Osteocyte (in vitro differentiated cells): ENCODE measurements at places on chromosomes 16 and 17. TPM values are rescaled to one million over a fixed set of nuclear protein-coding genes. Genes with fewer than 3 reads are reported as not detected.
A peak's percentile ranks its signal among the peaks of the same experiment; 100 is the strongest.

DNA sequence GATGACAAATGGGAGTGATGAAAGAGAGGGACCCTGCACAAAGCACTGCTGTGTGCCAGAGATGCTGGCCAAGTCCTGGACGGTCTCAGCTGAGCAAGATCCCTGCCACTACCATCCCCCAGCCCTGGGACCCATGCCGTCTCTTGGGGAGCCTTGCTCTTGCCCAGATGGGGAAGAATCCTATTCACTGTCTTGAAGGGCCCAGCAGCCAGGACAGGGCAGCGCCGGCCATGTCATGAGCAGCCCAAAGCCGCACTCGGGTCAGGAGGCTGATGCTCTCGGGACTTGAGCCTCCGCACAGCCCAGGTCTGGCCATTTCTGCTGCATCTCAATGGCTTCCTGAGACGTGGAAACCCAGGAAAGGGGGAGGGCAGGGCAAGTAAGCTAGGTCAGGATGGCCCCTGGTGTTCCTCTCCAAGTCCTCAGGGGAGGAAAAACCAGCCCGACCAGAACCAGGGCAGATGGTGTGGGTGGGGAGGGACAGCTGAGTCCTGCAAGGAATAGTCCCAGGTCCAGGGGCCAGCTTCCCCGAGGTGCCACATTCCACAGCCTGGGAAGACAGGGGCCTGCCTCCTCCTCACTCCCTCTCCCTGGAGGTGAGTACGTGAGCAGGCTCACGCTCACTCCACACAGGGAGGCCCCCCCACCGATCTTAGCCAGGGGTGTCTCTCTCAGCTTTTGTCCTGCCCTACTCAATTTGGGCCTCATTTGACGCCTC is 7.8 kb upstream of the KRT19 start:
- H3K4me1 ChIP-seq: peaks cover 7% of the 10 kb centered on the region
- H3K27ac ChIP-seq: no peak overlapping the region
- DNase-seq: no peak
- no peak overlapping the region for H3K4me3 ChIP-seq
- no peaks in the 10 kb centered on the region for H3K36me3 ChIP-seq

- no peaks in the 10 kb centered on the region for H3K36me3 ChIP-seq
- H3K4me3 ChIP-seq: no peak overlapping the region
- peaks cover 16% of the 10 kb centered on the region for H3K27me3 ChIP-seq
- DNase-seq: no peak
- no peaks in the 10 kb centered on the region for H3K4me1 ChIP-seq
These were observed 6.5 kb upstream of the CARD14 start for GRCh38 chr17:80163336-80163735.

- no peak overlapping the region for H3K4me3 ChIP-seq
- H3K27me3 ChIP-seq: peaks cover 33% of the 10 kb centered on the region
- H3K27ac ChIP-seq: no peak overlapping the region
- no peaks in the 10 kb centered on the region for H3K4me1 ChIP-seq
These were observed 28.4 kb upstream of the STH start for GRCh38 chr17:45970659-45971058.

DNA sequence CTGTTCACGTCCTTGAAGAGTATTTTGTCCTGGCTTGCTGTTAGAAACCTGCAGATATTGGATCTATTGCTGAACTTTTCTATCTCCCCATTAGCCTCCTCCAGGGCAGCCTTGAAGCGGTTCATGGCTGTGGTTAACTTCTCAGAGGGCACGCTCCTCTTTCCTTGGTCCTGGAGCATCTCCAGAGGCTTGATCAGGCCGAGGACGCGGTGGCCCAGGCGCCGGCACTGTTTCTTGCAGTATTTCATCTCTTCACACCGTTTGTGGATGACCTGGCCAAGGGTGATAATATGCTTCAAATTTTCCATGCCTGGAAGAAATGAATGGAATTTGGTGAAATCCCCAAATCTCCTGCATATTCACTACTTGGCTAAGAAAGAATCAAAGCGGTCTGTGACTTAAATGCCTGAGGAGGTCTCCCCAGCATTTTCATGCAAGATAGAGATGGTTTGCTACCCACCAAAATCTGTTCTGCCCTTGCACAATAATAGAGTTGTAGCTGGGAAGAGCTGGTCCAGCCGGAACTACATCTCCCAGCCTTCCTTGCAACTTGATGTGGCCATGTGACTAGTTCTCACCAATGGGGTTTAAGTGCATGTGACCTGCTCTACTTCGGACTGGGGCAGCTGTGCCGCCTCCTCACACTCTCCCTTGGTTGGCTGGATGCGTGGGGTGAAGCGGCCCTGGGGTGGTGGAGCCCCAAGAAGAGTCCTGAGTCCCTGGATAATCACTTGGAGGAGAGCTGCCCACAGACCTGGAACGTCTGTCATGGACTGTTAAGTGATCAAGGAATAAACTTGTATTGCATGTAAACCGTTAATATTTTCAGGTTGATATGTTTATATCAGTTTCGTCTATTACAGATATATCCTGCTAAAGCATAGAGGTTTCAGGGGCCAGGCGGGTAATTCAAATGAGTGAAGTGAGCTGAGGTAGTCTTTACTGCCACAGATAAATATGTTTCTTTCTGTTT is 4.9 kb downstream of the MLKL start:
- peak overlapping the region; percentile 90 for H3K4me3 ChIP-seq
- DNase-seq: peak; percentile 87

GRCh38 chr17:28878158-28878910 is 19.2 kb downstream of the FLOT2 start:
- no peak overlapping the region for H3K27ac ChIP-seq
- H3K36me3 ChIP-seq: peaks cover 31% of the 10 kb centered on the region
- no peaks in the 10 kb centered on the region for H3K4me1 ChIP-seq
- no peak for DNase-seq
- H3K4me3 ChIP-seq: no peak overlapping the region

DNA sequence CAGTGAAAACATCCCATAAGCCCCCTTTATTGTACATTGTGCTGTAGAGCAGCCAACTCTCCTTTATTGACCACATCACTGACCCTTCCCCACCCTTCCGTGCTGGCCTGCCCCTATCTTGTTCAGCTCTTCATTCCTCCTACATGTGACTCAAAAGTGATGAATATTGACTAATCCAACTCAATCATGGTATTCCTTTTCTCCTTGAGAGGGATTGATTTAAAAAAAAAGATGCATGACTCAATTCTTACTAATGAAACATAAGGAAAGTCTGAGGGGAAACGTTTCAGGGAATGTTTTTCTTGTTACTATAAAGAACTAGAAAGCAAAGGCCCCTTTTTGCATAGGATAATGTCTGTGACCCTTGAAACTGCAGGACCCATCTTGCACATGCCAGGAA is 125.2 kb upstream of the SOX9 start:
- H3K4me1 ChIP-seq: no peaks in the 10 kb centered on the region
- H3K27me3 ChIP-seq: peaks cover 3% of the 10 kb centered on the region

GRCh38 chr17:18961634-18962493 is 9.9 kb downstream of the SLC5A10 start:
- no peak overlapping the region for H3K27ac ChIP-seq
- DNase-seq: no peak
- peaks cover 10% of the 10 kb centered on the region for H3K4me1 ChIP-seq
- no peak overlapping the region for H3K4me3 ChIP-seq
- no peaks in the 10 kb centered on the region for H3K36me3 ChIP-seq
- H3K27me3 ChIP-seq: no peaks in the 10 kb centered on the region

DNA sequence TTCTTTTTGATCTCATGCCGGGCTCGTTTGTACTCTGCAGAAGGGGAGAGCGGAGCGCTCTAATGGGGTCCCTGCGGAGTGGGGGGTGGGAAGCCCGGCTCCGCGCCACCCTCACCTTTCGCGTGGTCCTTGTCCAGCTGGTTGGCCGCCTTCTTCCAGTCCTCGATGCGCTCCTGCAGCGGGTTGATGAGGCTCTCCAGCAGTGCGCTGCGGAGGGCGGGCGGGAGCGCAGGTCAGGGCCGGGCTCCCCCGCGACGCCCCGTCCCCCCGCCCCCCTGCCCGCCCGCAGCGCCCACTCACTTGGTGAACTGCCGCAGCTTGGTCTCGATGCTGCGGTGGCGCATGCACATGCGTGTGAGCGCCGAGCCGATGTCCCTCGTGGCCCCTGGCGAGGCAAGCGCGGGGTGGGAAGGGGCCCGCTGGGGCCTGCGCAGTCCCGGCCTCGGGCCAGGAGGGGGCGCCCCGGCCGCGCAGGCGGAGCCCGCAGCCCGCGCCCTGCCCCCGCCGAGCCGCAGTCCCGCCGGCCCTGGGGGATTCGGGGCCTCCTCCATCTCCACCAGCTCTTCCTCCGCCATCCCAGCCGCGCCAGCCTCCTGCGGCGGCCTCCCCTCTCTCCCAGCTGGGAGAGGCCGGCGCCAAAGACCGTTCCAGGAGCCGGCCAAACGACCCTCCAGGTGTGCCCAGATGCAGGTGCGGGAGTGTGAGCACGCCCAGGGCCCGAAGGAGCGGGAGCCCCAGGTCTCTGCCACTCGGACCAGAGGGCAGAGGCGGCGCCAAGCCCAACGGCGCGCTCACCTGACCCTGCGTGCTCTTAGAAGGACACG is 6.0 kb downstream of the MTSS2 start:
- no peaks in the 10 kb centered on the region for H3K27me3 ChIP-seq
- DNase-seq: no peak
- peaks cover 26% of the 10 kb centered on the region for H3K36me3 ChIP-seq
- H3K4me3 ChIP-seq: no peak overlapping the region
- no peak overlapping the region for H3K27ac ChIP-seq

GRCh38 chr17:50267074-50267841 is 7.0 kb upstream of the TMEM92 start:
- H3K27me3 ChIP-seq: no peaks in the 10 kb centered on the region
- no peaks in the 10 kb centered on the region for H3K36me3 ChIP-seq
- H3K4me1 ChIP-seq: peaks cover 100% of the 10 kb centered on the region
- DNase-seq: no peak
- peak overlapping the region; percentile 67 for H3K4me3 ChIP-seq

GRCh38 chr16:85383836-85384832 is 229.0 kb upstream of the GSE1 start:
- no peak overlapping the region for H3K27ac ChIP-seq
- DNase-seq: no peak
- H3K36me3 ChIP-seq: no peaks in the 10 kb centered on the region
- peaks cover 7% of the 10 kb centered on the region for H3K4me1 ChIP-seq
- H3K4me3 ChIP-seq: no peak overlapping the region

- no peak overlapping the region for H3K4me3 ChIP-seq
- H3K36me3 ChIP-seq: peaks cover 5% of the 10 kb centered on the region
- peak overlapping the region; percentile 89 for H3K27ac ChIP-seq
- peaks cover 34% of the 10 kb centered on the region for H3K4me1 ChIP-seq
- no peaks in the 10 kb centered on the region for H3K27me3 ChIP-seq
- no peak for DNase-seq
These were observed 70.8 kb downstream of the NLK start for GRCh38 chr17:28113269-28113668.

DNA sequence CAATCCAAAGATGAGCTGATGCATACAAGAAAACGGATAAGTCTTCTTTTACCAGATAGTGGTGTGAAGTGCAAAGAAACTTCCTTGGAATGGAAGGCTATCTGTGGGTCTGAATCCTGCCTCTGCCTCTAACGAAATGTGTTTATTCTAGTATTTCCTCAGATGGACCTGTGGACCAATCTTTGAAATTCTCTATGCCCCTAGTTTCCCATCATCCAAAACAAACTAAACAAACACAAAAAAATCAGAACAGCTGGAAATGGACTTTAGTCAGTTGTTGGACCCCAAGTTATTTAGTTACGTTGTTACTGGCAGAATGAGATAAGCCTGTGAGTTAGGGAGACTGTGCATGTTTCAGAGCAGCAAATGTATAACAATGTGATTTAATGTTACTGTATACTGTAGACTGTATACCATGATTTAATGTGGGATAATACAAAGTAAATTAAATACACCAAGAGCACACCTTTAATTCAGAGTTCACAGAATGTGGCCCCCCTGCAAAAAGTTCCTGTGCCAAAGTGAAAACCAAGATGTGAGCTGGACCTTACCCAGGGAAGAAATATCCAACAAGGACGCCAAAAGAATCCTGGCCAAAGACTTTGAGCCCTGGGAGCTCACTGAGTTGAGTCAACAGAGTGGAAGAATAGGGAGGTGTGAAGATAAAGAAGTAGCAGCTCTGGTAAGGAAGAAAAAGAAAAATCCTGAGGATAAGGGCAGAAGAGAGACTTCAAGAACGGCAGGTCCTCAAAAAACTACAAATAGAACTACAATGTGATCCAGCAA is 255.2 kb downstream of the CNTNAP4 start:
- H3K27ac ChIP-seq: no peak overlapping the region
- no peaks in the 10 kb centered on the region for H3K36me3 ChIP-seq
- H3K4me3 ChIP-seq: no peak overlapping the region

DNA sequence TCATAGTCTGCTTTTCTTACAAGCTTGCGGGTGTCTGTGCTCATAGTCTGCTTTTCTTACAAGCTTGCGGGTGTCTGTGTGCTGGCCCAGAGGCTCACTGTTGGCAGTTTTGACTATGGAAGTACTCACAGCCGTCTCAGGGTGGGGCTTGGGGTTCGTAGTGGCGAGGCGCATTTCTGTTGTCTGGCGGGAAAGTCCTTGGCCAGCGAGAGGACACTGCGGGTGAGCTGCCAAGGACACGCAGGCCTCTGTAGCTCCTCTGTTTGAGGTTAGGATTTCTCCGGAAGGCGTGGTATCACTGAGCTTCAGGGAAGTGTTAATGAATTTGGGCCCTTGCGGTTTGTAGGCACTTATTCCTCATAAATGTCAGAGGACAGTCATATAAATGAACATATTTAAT is 13.5 kb downstream of the TBCD start:
- H3K4me3 ChIP-seq: no peak overlapping the region
- H3K4me1 ChIP-seq: no peaks in the 10 kb centered on the region
- H3K27me3 ChIP-seq: no peaks in the 10 kb centered on the region
- DNase-seq: no peak
- no peak overlapping the region for H3K27ac ChIP-seq

Gene UTS2R
- not detected in 2 replicates for total RNA-seq

Gene ZNF624
- total RNA-seq: 8.1 and 11.7 TPM in 2 replicates

Gene TPSAB1
- total RNA-seq: not detected in 2 replicates

Gene PRSS33
- not detected in 2 replicates for total RNA-seq

Gene TBC1D3C
- total RNA-seq: not detected in 2 replicates

Gene EPN2
- total RNA-seq: 49.5 and 54.7 TPM in 2 replicates

Gene PRRT2
- 8.8 and 13.4 TPM in 2 replicates for total RNA-seq
